ENCODE measurements at places on chromosomes 16 and 17.
A peak's percentile ranks its signal among the peaks of the same experiment; 100 is the strongest.

- DNase-seq, result no peak
These were observed 79.0 kb upstream of the CDC42EP4 start for GRCh38 chr17:73390851-73391250.

DNA sequence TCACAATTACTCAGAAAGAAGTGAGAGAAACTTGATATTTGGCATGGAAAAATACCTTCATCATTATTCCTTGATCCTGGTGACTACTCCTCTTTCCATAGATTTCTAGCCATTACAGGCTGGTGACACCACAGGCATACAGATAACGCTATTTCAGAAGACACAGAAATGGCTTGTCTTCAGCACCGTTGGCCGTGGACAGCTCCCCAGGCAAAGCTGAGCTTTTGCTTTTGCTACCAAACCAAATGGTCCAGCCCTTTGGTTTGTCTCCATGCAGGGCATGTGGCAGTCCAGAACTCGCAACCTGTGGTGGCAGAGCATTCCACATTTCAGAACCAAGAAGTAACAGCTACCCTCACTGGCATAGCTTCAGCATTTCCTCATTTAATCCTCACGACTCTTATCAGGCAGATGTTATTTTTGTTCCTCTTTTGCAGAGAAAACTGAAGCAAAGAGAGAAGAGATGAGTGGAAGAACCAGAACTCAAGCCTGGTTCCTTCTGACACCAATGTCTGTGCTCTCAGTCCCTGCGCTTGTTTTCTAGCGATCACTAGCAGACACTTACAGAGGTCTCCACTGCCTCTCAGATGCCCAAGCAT lies 55.5 kb downstream of the HS3ST4 start:
- no peak for DNase-seq

DNA sequence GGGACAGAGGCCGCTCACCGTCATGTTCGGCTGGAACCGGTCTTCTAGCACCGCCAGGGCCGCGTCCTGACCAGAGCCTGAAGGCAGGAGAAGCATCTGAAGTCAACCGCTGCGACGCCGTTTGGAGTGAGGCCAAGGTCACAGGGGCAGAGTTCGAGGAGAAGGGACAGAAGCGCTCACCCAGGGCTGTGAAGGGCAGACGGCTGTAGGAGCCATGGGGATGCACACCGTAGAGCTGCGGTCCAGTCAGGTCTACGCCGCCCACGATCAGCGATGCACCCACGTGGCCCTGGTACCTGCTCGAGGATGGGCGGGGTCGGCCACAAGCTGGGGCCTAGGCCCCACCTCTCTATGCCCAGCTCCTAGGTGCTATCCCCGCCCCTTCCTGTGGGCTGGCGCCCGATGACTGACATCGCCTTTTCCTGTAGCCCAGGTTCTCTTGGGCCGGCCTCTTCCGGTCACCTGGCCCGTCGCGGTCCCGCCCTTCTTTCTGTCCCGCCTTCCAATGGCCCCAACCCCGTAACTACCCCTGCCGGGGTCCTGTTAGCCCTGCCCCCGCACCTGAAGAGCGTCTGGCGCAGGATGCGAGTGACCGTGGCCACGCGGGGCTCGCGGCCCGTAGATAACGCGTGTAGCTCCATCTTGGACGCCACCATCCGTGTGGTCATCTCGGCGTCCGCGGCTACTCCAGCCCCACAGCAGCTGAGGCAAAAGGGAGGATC lies 1.1 kb downstream of the PSMB10 start:
- DNase-seq, result peak; percentile 72

DNA sequence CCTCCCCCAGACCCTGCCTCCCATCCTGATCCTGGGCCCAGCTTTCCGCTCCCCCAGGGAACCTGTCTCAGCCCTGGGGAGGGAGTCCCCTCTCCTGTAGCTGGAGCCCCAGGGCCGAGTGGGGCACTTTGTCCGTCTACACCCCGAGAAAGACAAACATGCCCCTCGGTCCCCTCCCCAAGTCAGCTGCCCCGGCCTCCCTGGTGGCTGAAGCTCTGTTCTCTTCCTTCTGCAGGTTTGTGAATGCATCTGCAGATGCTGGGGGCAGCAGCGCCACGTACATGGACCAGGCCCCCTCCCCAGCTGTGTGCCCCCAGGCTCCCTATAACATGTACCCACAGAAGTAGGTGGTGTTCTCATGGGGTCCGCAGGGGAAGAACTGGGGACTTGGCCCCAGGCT lies 20.8 kb downstream of the STAT5A start:
- DNase-seq, result no peak

DNA sequence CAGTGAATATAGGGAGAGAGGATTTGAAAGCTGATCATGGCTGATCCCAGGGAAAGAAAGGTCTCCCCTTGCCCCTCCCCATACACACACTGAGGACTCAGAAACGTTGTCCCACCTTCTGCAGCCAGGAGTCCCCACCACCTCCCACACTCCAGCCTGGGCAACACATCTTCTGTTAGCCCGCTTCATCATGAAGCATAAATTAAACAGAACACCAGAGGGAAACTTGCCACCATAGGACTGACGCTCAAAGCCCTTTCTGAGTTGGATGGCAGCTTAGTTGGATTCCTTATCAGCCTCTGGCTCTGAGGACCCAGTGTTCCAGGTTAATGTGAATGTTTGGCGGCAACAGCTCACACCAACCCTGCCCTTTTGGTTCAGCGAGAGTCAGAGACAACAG lies 33.9 kb downstream of the ARHGAP27 start:
- DNase-seq, result no peak

DNA sequence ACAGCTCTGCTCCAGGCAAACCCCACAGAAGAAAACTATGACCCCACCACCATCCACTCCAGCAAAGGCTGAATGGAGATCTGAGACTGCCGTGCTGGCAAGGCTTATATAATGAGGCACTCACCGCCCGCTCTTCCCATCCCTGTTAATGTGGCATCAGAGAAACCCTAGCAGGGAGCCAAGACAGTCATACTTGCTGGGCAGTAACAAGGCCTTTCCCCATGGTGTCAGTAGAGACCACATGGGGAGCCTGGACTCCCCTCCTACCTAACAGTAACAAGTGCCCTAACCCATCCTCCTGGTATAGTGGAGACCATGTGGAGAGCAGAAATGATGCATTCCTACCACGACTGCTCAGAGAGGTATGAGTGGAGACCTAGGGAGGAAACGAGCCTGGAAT lies 235.2 kb downstream of the C16orf78 start:
- no peak for DNase-seq

- DNase-seq, result no peak
These were observed 171.0 kb downstream of the KATNIP start for GRCh38 chr16:27720731-27721530.

DNA sequence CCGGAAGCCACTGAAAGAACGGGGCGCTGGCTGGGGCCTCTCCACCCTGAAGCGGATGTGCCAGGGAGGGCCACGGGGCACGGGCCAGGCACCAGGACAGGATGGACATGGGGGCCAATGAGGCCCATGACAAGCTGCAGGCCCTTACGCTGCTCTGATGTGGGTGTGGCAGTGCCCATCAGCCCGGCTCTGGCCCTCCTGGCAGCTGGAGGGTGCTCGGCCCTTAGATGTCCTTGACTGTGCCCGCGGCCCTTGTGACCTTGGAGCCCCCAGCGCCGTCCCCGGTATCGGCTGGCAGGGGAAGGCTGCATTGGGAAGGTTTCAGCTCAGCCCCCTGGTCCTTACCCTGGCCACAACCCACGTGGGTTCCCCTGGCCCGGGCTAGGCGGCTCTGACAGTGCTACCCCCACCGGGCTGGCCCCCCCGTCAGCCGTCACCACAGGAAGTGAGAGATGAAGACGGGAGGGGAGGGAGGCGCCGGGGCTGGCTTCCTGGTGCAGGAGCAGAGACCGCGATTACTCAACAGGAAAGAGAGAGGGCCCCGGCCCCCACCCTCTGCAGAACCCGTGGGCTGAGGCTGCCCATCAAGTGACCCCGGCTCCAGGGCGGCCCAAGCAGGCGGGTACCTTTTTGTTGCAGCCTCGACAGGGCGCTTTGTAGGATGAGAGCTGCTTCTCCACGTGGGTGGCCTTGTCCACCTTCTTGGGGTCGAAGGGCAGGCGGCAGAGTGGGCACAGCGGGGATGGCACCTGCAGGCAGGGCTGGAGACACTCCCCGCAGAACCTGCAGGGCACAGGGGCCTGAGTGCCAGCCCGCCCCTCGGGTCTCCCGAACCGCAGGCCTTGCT lies 5.3 kb downstream of the RNF166 start:
- peak; percentile 94 for DNase-seq

Measured in stimulated activated CD8-positive, alpha-beta memory T cell treated with anti-CD3 and anti-CD28 coated beads, Interleukin-4, amount 100 ng/mL, for 1 hour (primary cell).